Progenitor cell of endocrine pancreas (in vitro differentiated cells): ENCODE measurements at places on chromosomes 6 and 20.

DNA sequence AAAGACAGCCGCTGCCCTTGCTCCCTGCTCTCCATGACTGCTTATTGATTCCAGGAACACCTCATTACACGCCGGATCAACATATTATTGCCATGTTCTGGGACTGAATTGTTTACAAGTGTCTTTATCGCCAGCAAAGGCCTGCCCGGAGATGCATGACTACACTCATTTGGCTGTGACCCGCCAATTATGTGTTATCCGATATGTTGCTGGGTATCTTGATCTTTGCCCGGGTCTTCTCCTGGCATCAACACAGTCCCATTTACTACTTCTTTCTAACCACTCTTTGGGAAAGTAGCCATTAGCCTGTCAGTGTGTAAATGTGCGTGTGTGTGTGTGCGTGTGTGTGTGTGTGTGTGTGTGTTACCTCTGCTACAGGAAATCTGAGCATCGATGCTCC lies 15.4 kb downstream of the LINC00237 start:
- no peak for DNase-seq

DNA sequence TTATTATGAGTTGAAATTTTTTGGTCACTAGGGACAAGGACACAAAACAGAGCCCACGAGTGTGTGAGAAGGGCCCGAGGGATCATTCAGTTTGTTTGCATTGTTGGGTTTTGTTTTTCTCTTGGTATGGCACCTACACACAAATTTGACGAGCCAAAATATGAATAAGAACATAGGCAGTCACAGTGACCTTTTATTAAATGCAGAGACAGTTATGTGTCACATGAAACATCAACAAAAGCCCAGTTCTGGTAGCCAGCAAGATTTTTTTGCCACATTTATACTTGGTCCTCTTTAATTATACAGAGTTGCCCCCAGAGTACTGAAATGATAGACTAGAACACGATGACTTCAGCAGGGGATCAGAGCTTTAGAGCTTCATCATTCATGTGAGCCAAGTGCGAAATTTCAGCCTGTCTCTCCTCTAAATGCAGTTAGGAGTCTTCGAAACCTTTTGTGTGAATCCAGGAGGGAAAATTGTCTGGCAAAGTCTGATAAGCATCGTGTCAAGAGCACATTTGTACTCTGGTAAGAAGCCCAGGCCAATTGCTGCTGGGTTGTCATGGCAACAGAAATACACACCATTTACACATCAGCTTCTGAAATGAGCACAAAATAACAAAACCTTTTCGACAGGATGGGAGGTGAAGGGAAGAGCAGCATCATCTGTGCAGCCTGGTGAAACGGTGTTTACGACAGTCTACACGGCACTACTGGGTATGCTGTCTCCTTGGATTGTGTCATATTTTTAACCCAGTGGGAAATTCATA lies 79.2 kb upstream of the RIPOR2 start:
- DNase-seq: no peak

DNA sequence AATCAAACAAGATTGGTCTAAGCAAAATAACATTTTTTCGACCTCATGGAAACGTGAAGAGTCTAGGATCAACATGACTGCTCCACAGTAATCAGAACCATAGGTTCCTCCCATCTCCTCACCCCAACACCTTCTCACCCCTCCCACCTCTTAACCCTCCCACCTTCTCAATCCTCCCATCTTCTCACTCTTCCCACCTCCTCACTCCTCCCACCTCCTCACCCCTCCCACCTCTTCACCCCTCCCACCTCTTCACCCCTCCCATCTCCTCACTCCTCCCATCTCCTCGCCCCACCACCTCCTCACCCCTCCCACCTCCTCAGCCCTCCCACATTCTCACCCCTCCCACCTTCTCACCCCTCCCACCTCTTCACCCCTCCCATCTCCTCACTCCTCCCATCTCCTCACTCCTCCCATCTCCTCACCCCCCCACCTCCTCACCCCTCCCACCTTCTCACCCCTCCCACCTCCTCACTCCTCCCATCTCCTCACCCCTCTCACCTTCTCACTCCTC lies 567.4 kb downstream of the C6orf118 start:
- DNase-seq: no peak

GRCh38 chr6:25266456-25267100 lies 12.6 kb upstream of the CARMIL1 start:
- no peak for DNase-seq

- no peak for DNase-seq
Measured at GRCh38 chr6:6646384-6646783, 57.9 kb downstream of the LY86 start.

DNA sequence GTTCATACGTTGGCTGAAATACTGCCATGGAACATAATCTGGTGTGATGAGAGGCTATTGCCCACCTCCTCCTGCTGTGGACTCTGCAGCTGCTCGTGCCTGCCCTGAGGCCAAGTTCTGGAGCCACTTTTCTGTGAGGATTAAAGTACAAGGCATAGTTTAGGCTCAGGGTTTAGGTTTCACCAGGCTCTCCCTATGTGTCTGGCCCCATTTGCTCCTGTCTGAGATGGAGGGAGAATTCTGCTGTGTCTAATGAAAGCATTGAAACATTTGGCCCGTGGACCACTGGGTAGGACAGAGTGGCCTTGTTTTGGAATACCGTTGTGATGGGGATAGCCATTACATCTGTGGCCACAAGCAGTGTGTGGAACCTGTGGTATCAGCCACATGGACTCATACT lies 5.9 kb downstream of the WRNIP1 start:
- DNase-seq: no peak

DNA sequence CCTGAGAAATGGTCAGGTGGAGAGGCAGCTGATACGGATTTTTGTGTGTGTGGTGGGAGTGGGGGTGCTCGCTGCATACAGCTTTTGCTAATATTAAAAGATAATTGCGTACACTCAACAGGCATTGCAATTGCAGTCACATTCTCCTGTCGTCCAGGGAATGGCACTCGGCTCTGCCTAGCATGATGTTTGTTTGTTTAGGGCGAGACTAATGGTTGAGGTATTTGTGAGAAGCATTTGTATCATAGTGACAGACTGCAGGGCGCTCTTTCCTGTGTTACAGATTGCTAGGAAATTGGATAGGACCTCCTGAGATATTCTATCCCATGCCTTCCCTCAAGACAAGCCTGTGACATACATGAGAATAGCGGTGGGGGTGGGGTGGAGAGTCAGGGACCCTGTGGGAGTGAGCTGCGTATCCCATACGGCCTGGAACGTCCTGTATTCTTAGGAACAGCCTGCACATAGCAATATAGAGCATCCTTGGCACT lies 207.4 kb downstream of the SOX4 start:
- DNase-seq: no peak
